ENCODE measurements at places on chromosomes 5 and 9. TPM values are rescaled to one million over a fixed set of nuclear protein-coding genes. Genes with fewer than 3 reads are reported as not detected.

ANAPC2 gene
- total RNA-seq, result 87.8 TPM

TRIM7 gene
- 2.6 TPM for total RNA-seq

SURF1 gene
- total RNA-seq, result 41.9 TPM

GPX8 gene
- total RNA-seq, result not detected

C9orf50 gene
- not detected for total RNA-seq

MELK gene
- 47.2 TPM for total RNA-seq

GRCh38 chr9:125966959-125967711 is 220.0 kb downstream of the PBX3 start:
- DNase-seq, result no peak

GRCh38 chr9:36093384-36093783 is 43.1 kb upstream of the GLIPR2 start:
- DNase-seq, result no peak

- no peak for DNase-seq
Measured at GRCh38 chr9:21778304-21778703, 24.1 kb upstream of the MTAP start.

- peak; percentile 39 for DNase-seq
Measured at GRCh38 chr5:96816411-96816939, 8.7 kb upstream of the ERAP1 start.

- no peak for DNase-seq
Measured at GRCh38 chr5:114407783-114408182, 45.9 kb downstream of the KCNN2 start.

DNA sequence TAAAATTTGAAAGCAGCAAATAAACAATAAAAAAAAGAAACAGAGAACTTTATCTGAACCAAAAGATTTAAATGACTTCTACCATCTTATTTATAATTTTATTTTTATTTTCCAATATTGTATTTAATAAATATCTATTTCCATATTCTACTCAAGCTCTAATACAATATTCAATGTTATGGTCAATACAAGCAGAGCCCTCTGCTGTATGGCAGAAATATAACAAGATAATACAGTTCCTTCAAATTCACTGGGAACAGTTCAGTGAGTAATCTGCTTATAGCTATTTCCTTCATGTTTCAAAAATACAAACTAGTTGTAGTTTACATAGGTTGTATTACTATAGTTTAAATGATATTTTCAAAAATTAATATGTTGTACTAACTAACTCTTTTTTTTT is 332.7 kb downstream of the PRDM9 start:
- no peak for DNase-seq

GRCh38 chr5:88667496-88668201 is 215.3 kb downstream of the MEF2C start:
- no peak for DNase-seq

DNA sequence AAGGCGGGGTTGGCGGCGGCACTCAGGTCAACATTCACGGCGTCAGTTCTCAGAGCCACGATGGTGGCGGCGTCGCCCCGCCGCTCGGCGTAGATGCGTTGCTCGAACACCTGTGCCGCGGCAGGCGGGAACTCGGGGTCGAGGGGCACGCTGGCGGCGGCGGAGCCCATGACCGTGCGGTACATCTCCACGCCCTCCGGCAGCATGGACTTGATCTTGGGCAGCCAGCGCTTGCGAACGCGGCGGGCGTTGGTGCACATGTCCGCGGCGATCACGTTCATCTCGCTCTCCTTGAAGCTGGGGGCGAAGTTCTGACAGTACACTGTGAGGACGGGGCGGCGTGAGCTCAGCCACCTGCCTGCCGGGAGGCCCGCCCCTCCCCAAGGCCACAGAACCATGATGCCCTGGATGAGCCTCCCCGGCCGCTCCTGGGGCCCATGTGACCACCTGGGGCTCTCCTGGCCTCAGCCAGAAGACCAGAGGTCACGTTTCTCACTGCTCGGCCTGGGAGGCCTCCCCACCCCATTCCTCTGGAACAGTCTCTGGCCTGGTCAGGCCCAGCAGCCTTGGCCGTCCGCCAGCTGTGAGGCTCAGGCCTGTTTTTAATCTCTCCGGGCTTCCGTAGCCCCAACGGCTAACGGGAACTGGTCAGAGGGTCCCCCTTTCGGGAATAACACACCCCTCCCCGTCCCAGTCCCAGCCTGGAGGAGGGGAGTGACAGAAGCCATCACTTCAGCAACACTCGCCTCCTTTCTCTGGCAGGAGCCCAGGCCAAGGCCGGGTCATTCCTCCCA is 50.7 kb upstream of the UBAC1 start:
- no peak for DNase-seq

GRCh38 chr5:34977934-34978613 is 48.7 kb downstream of the DNAJC21 start:
- DNase-seq, result no peak

GRCh38 chr5:2030131-2030530 is 147.4 kb upstream of the IRX4 start:
- DNase-seq, result no peak

DNA sequence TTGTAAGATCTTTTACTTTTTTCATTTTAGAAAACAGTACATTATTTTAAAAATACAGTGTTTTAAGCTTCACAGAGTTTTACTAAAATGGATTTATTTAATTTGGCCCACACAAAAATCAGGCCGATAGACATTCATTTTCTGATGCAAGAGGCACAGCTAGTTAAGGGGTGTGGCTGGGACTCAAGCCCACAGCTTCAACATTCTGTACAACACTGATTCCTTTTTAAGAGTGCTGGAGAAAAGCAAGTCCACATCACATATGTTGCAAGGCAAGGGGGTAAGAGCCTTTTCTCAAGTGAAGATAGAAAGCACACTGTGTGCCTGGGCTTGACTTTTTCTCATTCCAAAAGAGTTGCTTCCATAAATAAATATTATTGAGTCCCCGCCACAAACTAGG is 195.9 kb downstream of the RFK start:
- no peak for DNase-seq

DNA sequence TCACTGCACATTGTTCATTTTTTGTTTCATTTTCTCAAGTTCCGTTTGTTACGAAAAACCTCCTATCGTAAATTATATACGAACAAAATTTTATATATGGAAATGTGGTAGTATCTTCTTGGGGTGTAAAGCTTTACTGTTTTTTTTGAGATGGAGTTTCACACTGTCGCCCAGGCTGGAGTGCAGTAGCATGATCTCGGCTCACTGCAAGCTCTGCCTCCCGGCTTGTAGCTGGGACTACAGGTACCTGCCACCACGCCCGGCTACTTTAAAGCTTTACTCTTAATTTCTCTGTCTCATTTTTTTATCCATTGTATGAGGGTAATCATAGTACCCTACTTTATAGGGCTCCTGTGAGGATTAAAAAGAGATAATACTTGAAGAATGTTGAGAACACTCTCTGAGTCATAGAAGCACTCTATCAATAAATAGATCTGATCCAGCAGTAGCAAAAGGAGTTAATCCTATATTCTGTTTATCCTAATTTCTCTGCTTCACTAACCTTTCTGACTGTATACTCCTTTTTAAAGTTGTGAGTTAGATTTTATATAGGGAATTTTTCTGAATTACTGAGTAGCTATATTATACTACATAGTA is 5.6 kb upstream of the LRRC70 start:
- no peak for DNase-seq

- no peak for DNase-seq
Measured at GRCh38 chr5:78182838-78183237, 111.7 kb downstream of the AP3B1 start.

DNA sequence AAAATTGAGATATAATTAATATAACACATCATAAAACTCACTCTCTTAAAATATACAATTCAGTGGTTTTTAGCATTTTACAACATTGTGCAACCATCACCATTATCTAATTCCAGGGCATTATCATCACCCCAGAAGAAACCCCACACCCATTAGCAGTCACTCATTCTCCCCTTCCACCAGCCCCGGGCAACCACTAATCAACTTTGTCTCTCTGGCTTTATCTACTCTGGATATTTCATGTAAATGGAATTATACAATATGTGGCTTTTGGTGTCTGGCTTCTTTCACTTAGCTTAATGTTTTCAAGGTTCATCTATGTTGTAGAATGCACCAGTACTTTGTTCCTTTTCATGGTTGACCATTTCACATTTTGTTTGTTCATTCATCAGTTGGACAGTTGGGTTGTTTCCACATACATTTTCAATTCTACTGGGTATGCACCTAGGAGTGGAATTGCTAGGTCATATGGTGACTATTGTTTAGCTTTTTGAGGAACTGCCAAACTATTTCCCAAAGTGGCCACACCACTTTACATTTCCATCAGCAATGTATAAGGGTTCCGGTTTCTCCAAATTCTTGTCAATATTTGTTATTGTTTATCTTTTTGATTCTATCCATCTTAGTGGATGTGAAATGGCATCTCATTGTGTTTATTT is 62.4 kb downstream of the MARCHF3 start:
- no peak for DNase-seq

DNA sequence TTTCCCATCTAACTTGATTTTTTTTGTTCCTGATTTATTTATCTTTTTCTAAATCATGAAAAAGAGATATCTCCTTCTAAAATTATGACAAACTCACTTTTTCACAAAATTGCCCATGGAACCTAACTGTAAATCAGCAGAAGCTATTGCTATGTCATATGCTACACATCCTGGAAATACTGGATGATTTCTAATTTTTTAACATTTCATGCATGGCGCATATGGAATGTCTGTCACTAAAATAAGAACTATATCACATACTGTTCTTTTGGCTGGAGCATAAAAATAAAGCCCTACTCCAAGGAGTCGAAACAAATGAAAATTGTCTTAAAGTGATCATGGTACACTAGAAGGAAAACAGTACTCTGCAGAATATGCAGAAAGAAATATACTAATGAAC is 60.6 kb downstream of the CAMK4 start:
- no peak for DNase-seq

Data from activated naive CD8-positive, alpha-beta T cell treated with anti-CD3 and anti-CD28 coated beads, Interleukin-2, amount 10 ng/mL, durations not matched to agents 7 days and 5 days (primary cell).